ELF-1 (cell line): ENCODE measurements at places on chromosomes 2 and 18.
A peak's percentile ranks its signal among the peaks of the same experiment; 100 is the strongest.

- DNase-seq = no peak
Measured at GRCh38 chr18:24975496-24976372, 376.2 kb downstream of the ZNF521 start.

- peak; percentile 71 for DNase-seq
Measured at GRCh38 chr18:77114415-77115191, 18.0 kb downstream of the MBP start.

- DNase-seq = no peak
Measured at GRCh38 chr2:61906186-61906470, 654 bp downstream of the COMMD1 start.

DNA sequence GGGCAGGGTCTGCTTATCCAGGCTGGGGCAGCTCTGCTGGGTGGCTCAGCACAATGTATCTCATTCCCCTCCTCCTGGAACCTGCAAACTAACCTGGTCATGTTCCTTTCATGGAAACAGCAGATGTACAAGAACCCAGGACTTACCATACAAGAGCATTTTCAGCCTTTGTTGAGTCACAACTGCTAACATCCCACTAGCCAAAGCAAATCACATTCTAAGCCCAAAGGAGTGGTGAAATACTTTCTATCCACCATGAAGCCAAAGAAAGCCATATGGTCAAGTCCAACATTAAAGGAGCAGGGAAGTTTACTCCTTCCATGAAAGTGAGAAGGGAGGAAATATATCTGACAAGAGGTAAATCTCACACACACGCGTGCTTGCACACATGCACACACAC is 163.0 kb downstream of the IRS1 start:
- DNase-seq = no peak

DNA sequence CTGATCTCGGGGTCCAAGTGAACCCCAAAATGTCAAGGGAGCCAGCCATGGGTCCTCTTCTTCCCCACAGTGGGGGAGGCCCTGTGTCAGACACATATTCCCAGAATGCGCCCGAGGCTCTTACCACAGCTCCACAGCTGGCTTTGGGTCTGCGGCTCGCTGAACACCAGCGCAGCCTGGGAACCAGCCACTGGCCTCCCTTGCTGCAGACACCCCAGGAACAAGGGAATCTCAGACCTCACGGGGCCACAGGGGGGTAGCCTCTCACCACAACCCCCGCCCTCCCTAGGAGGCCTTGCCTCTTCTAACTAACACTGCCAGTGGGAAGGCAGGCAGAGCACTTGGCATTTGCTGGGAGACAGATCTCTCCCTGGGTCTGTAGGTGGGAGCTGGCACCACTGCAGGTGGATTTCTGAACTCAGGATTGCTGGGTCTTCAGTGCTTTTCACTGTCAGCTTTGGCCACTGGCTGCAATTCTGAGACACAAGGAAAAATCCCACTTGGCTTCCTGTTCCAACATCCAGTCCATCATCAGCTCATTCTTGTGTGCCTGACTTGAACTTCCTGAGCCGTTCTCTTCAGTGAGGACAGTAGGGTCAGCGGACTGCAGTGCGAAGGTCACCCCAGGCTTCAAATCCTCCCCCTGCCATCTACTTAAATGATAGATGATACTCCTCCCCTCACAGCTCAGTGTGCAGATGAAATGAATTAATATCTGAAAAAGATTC is 128.7 kb downstream of the CAPN13 start:
- no peak for DNase-seq

DNA sequence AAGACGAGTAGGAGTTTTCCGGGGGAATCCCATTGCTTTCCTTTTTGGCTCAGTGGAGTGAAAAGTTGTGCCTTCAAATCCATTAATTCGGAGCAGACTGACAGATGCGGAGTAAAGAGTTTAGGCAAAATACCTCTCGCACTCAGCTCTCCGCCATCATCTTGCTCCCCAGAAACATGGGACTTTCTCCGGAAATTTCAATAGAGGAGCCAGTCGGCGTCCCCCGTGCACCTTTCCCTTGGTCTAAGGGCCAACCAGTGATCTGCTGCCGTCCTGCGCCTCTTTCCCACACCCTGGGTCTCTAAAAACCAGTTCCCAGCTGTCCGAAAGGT is 318 bp downstream of the TYW5 start:
- no peak for DNase-seq

GRCh38 chr2:42967959-42968674 is 175.7 kb upstream of the HAAO start:
- DNase-seq = no peak

DNA sequence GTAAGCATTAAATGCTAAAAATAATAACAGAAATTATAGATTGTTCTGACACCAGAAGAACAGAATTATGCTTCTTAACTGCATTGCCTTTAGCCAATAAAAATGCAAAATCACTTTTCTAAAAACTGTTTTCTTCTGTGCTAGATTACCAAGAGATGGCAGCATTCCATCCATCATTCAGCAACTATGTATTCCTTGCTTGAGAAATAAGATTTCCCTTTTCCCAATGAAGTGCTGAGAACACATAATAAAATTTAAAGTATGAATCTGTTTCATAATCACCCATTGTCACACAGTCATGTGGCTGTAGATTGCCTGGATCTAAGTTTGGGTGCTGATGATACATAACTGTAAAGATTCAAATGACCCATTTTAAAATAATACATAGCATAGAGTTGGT is 504.2 kb downstream of the TDRD15 start:
- DNase-seq = no peak

GRCh38 chr2:19895535-19895934 is 6.2 kb downstream of the TTC32 start:
- no peak for DNase-seq

DNA sequence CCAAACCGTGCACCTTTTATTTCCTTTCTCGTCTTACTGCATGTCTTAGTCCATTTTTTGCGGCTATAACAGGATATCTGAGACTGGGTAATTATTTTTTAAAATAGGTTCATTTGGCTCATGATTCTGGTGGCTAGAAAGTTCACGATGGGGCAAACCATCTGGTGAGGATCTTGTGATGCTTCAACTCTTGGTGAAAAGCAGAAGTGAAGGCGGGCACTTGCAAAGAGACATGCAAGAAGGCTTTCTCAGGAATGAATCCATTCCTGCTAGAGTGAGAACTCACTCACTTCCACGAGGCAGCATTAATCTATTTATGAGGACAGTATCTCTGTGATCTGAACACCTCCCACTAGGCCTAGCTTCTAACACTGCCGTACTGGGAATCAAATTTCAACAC is 327.1 kb upstream of the RBMS1 start:
- DNase-seq = no peak

GRCh38 chr18:52222211-52222610 is 117.8 kb upstream of the DCC start:
- DNase-seq = no peak
